Fibroblast of skin of back (primary cell): ENCODE measurements at places on chromosomes 3 and 15.

DNA sequence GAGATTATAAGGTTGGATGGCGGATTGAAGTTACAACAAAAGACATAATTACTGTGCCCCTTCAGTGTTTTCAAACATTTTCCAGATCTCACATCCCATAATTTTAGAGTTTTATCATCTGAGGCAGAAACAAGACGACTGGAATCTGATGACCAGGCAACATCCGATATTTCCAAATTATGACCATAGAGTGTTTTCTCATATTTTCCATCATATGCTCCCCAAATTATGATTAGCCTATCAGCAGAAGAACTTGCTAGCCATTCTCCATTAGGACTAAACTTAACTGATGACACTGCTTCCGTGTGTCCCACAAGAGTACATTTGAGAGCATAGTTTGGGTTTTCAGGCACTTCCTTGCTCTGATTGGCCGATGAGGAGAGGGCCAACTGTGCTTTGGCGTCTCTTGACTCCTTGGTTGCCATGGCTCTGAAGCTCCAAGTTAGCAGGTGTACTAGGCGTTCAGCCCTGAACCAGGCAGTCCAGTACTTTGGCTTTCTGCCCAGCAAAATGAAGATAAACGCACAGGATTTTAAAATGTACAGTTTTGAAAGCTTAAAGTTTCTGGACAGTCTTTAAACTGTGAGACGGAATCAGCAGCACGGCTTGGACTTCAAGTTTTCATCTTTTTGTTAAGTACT, 638 bp downstream of the WDR5B start:
- peak; percentile 51 for DNase-seq

- DNase-seq = peak; percentile 38
These were observed 62.1 kb downstream of the RASGRF1 start for GRCh38 chr15:79028411-79028964.

DNA sequence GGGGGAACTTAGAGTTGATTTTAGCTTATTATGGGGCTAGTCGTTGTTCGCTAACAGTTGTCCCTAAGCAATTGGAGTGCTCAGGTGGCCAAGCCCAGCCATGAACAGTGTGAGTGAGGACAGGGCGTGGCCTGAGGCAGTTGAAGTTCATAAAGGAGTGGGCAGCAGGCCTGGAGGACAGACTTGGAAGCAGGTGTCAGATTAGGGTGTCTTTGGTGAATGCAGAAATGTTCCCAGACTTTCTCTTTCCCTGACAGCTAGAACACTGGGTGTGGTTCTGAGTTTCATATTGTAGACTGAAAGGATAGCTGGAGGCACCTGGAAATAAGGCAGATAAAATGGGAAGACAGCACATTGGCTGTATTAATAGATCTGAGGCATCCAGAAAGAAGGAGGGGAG, 59.8 kb upstream of the FGD5 start:
- DNase-seq = no peak

DNA sequence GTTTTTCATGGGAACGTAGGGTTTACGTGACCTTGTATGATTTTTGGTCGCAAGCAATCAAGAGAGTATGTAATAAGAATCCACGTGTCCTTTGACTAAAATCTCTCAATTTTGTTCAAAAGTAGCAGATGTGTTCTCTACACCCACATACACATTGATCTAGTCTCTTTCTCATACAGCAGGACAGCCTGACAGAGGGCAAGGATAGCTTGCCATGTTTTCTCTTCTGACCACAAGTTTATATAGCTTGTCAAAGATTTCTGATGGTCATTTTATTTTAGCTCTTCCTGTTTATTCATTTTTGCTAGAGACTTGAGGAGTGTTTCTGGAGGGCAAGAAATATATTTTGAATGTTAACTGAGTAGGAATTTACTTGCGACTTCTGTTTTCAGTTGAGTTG, 570.2 kb upstream of the ALCAM start:
- no peak for DNase-seq

- no peak for DNase-seq
These were observed 2.9 kb upstream of the RNF7 start for GRCh38 chr3:141735176-141735575.

GRCh38 chr3:124246376-124246775, 254.5 kb upstream of the ROPN1 start:
- no peak for DNase-seq

DNA sequence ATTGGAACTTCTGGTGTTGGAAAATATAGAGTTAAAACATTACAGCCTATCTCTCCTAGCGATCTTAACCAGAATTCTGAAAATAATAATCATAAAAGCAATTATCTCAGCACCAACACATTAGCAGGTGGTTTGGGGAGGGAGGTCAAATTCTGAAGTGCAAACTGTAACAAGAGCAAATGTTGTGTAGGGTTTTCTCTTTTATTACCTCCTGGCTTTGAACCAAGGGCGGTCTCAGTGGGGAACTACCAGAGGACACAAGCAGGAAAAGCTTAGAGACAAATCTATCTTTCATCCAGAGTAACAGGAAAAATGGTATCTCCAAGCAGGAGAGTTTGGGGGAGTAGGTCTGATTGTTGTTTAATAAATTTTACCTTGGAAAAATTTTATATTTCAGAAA, 5.5 kb upstream of the ARRDC4 start:
- DNase-seq = no peak

DNA sequence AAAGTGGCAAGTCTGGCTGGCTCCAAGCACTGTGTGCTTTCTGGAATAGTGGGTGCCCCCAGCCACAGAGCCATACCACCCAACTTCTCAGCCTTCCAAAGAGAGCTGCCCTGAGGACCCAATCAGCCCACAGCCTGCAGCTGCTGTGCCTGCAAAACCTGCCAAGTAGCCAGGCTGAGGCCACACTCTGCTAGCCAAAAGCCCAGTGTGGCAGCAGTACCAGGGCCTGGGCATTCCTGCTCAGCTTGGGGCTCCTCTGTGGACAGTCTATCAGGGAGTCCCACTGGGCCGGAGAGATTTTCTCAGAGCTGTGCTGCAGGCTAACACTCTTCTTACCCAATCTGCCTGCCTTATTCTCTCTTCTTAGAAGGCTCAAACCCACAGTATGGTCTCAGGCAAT, 136.5 kb downstream of the TPRA1 start:
- DNase-seq = no peak

GRCh38 chr3:196537319-196537984, 22.3 kb upstream of the SMCO1 start:
- DNase-seq = no peak

- peak; percentile 100 for DNase-seq
These were observed 43.0 kb downstream of the VGLL4 start for GRCh38 chr3:11600501-11601282.

DNA sequence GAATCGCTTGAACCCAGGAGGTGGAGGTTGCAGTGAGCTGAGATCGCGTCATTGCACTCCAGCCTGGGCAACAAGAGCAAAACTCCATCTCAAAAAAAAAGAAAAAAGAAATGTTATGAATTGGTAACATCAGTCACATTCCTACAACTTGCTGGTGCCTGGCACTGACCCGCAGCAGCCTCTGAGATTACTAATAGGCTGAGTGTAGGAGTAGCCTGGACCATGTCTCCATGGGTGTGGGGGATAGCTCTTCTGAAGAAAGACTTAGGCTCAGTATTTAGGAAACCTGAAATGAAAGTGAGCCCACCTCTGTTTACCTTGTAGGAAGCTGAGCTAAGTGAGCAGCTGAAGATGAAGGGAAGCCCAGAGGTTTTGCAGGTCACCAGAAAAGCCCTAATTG, 148.3 kb downstream of the LRRC28 start:
- DNase-seq = no peak

DNA sequence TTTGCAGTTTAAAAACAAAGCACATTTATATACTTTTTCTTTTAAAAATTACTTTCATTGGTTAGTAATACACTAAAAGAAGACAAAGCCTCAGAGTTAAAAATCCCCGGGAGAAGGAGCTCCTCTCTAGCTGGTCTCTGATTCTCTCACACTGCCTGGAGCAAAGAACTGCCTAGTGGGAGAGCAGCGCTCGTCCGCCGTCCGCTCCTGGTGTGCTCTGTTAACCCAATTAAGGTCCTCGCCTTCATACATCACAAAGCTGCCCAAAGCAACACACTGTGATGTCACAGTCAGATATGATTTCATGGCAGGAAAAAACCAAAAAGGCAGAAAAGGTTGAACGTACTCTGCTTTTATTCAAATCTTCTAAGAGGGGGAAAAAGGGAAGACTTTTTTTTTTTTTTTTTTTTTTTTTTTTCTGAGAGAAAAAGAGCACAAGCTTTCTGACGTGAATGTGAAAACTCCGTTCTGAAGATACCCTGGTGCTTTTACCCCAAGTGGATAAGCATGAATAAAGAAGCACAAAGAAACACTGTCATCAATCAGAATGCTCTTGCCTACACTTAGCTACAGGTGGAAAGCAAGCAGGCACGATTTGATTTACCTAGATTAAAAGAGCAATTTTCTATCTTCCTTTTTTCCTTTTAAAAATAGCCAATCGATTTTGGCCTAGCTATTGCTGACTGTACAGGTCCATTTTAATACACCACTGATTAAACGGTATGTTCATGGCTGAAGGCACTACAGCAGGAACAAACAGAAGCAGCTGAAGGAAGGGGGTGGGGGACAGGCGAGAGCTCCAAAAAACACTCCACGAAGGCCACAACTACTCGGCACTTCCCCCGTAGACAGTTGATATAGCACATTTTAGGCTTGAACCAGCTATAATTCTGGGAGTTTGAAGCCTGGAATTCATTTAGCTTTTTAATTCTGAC, 115.2 kb downstream of the TIGIT start:
- no peak for DNase-seq

DNA sequence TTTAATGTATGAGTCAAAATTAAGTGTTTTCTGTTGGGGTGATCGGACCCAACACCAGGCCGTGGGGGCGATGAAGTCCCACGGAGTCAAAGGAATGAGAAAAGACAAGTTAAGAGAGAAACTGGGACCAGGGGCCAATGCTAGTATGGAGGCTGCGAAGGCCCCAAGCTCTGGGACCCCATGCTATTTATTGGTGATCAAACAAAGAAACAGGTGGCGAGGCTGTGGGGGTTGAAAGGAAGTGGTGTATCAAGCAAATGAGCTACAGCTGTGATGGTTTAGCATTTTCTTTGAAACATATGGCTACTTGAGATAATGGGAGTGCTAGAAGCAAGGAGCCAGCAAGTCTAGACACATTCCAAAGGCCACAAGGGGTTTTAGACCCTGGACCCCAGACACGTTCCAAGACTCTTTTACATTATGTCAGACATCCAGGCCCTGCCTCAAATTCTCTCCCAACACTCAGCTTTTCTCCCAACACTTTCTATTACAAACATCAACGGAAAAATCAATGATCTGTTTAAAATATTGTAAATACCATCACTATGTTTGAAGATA, 56.0 kb upstream of the SNRPN start:
- DNase-seq = no peak

- DNase-seq = no peak
These were observed 20.4 kb downstream of the BMF start for GRCh38 chr15:40087991-40088928.

GRCh38 chr3:14598143-14598569, 53.4 kb upstream of the CCDC174 start:
- DNase-seq = peak; percentile 39

GRCh38 chr3:26587571-26587970, 35.0 kb upstream of the LRRC3B start:
- DNase-seq = no peak

GRCh38 chr3:69425249-69425648, 39.4 kb upstream of the FRMD4B start:
- peak; percentile 39 for DNase-seq
